ENCODE measurements at places on chromosomes 2 and 18.

DNA sequence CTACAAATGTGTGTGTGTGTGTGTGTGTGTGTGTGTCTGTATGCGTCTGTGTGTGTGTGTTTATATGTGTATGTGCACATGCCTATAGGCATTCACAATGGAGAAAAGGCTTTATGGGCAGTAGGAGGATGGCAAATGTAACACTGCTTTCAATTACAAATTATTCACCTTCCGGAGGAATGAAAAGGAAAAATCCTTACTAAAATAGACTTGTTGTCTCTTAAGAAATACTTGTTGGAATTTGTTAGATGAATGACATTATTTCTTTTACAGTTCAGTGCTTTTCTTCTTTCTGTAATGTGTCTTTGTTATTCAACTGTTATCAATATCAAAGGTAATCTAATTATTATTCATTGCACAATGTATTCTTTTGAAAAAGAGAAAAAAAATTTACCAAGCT is 874.3 kb downstream of the ERBB4 start:
- no peak for DNase-seq

- DNase-seq = no peak
These were observed 14.3 kb upstream of the ST8SIA5 start for GRCh38 chr18:46771141-46771540.

GRCh38 chr2:231557571-231558217 is 27.4 kb upstream of the NMUR1 start:
- DNase-seq = peak; percentile 60

- DNase-seq = peak; percentile 44
These were observed 9.8 kb downstream of the TUBB6 start for GRCh38 chr18:12317664-12318333.

- no peak for DNase-seq
These were observed 153.4 kb downstream of the MBP start for GRCh38 chr18:76979111-76979751.

- DNase-seq = no peak
These were observed 121.8 kb downstream of the TGFA start for GRCh38 chr2:70431716-70432347.

All from GM04504 (cell line).